ENCODE measurements at places on chromosomes 12 and 14.

GRCh38 chr14:105474483-105475268 lies at the start of gene CRIP2:
Gene CRIP2 (plus strand): TSS chr14:105474821. CDS start chr14:105474863, 42 bp downstream.
- DNase-seq = peak; percentile 84

- DNase-seq = no peak
Measured at GRCh38 chr14:37145395-37145794, 27.0 kb downstream of the SLC25A21 start.

GRCh38 chr14:51730684-51731083 lies 79.0 kb downstream of the FRMD6 start:
- no peak for DNase-seq

- DNase-seq = no peak
Measured at GRCh38 chr12:104519190-104520019, 62.7 kb downstream of the CHST11 start.

GRCh38 chr14:103894723-103895059 lies 33.6 kb upstream of the TDRD9 start:
- no peak for DNase-seq

- DNase-seq = peak; percentile 79
Measured at GRCh38 chr14:64704143-64704742, at the start of gene PLEKHG3. Gene PLEKHG3 (plus strand): TSS chr14:64704424. CDS start chr14:64727632, 23,208 bp downstream.

- no peak for DNase-seq
Measured at GRCh38 chr12:112591488-112591887, 172.7 kb downstream of the PTPN11 start.

DNA sequence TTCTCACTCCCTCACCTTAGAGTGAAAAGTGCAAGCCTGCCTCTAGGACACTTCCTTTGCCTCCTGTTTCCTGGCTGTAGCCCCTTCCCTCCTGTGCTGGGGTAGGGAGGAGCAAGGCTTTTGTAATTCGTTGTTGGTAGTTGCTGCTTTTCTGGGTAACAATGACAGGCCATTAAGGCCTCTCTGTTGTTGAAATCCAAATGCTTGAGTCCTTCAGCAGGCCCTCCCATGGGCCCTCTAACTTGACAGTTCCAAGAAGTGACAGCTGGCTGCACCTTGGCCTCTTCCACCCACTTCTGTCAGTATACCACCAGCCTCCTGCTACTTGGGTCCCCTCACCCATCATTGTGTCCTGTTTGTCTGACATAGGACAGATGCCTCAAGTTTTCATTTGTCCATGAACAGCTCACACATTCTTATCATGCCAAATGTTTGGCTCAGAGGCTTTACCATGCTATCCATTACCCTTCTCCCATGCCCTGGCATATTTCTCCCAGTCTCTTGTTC lies 103.7 kb upstream of the PDE3A start:
- DNase-seq = no peak

DNA sequence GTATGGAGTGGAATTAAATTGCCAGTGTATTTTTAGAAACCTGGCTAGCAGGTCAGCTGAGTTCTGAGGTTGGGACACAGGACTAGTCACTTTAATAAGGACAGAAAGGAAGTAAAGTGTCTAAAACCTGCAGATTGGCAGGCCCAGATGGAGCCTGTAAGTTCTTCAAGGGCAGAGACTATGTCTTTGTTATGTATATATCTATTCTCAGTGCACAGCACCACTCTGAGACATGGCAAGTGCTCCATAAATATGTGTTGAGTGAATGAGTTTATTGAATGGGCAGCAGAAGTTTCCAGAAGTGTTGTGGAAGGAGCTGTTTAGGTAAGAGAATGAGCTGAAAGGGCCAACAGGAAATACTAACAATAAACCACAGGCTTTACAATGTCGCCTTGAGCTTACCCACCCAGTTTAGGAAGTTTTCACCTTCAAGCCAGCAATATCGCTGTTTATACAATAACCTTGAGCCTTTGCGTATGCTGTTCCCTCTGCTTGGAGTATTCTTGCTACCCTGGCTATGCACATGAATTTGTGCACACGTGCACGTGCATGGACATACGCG lies 109.5 kb upstream of the TMPO start:
- DNase-seq = no peak

DNA sequence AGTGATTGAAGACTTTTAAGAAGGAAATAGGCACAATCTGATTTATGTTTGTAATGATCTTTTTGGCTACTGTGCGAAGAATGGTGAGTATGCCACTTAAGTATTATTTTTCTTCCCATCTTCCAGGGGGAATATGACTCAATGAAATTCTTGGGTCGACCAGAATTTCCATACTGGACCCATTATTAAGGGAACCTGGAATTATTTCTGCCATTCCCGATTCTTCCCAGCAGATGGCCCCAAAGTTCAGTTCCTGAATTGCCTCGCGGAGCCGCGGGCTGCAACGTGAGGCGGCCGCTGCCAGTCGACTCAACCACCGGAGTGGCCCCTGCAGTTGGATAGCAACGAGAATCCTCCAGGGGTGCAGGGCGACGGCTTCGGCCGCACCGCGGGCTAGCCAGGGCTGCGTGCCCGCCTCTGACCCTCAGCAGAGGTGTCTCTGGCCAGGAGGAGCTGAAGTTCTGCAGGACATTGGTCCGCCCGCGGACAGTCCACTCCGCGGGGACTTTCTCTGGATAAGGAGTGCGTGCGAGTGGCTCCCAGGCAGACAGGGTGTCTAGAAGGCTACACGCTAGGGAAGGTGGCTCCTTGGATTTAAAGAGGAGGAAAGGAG lies 628 bp upstream of the TSHR start:
- peak; percentile 61 for DNase-seq

DNA sequence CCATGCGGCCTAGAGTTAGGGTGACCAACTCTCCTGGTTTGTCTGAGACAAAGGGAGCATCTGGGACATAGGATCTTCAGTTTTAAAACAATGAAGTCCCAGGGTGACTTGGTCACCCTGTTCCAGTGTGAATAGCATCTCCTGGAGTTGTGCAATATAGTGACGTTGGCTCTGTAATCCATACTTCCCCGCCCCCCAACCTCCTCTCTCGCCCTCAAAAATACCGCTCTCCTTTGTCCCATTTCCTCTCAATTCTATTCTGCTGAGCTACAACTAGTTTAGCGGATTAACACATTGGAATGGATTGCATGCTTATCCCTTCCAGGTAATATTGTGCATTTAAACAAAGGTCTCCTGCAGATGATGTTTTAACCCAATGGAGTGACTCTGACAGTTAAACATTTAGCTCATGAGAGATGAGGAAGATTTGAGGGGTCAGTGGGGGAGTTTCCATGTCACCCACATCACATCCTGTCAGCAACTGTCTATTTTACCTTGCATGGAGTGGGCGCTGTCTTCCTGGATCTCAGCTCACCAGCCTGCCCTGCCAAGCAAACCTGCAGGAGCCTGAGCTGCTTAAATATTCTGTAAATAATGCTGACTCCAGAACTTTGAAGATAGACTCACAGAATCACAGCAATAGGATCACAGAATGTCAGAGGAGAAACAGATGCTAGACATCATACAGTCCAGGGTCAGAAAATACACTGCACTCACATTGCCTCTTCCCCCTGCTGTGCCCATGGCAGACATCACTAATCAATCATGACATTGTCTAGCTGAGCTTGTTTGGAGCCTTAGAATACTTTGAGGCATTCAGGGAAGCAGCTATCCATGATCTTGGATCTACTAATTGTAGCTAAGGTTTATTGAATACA lies 43.0 kb downstream of the MAP1LC3B2 start:
- DNase-seq = no peak

DNA sequence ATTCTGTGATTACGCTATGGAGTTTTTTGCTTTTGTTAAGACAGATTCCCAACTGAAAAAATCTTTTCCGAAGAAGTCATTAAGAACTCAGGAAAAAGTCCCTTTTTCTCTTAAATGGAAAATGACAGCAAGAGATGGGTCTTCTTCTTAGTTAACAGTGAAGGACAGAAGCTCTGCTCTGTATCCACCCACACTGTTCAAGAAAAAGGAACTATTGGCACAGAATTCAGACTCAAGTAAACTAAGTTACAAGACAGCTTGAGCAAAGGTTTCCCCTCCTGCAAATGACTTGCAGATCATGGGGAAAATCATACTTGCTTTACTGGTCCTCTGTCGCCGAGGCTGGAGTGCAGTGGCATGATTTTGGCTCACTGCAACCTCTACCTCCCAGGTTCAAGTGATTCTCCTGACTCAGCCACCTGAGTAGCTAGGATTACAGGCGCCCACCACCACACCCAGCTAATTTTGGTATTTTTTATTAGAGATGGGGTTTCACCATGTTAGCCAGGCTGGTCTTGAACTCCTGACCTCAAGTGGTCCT lies 137.1 kb upstream of the AEBP2 start:
- DNase-seq = no peak

GRCh38 chr14:103561381-103562178 lies 877 bp downstream of the BAG5 start:
- DNase-seq = no peak

DNA sequence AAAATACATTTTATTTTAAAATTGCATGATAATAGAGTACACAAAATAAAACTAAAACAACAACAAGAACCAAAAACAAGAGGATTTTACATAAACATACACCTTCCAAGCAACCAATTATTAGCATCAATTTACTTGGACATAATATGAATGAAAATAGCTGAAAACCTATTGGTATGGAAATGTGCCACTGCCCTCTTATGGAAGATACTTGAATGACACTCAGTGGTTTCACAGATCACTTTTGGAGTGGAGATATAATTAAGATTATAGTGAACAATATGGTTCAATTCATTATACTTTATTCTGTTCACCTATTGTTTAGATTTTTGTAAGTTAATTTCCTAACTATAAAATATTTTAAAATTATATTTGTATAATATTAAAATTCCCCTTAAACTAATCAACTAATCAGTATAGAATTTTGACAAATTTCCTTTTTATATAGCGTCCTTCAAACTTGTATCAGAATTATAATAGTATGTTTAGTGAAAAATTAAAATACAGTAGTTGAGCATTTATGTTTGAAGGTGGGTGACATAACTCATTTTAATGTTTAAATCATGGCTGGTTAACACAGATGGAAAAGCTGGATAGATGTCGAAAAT lies 70.1 kb downstream of the SLC6A15 start:
- DNase-seq = peak; percentile 22

GRCh38 chr14:23285530-23286019 lies 357 bp downstream of the HOMEZ start:
- DNase-seq = peak; percentile 25

GRCh38 chr12:14691560-14691959 lies 4.8 kb downstream of the GUCY2C start:
- DNase-seq = no peak

DNA sequence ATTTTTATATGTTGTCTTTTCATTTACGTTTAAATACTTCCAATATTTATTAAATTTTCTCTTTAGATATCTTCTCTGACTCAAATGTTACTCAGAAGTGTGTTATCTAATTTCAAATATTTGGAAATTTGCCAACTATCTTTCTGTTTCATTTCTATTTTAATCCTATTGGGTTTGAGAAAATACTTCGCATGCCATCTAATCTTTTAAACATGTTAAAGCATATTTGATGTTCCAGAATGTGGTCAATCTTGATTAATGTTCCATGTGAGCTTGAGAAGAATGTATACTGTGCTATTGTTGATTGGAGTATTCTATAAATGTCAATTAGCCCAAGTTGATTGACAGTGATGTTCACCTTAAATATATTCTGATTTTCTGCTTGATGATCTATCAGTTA lies 11.9 kb upstream of the DCN start:
- no peak for DNase-seq
